ENCODE measurements at places on chromosomes 3 and 15.
A peak's percentile ranks its signal among the peaks of the same experiment; 100 is the strongest.

DNA sequence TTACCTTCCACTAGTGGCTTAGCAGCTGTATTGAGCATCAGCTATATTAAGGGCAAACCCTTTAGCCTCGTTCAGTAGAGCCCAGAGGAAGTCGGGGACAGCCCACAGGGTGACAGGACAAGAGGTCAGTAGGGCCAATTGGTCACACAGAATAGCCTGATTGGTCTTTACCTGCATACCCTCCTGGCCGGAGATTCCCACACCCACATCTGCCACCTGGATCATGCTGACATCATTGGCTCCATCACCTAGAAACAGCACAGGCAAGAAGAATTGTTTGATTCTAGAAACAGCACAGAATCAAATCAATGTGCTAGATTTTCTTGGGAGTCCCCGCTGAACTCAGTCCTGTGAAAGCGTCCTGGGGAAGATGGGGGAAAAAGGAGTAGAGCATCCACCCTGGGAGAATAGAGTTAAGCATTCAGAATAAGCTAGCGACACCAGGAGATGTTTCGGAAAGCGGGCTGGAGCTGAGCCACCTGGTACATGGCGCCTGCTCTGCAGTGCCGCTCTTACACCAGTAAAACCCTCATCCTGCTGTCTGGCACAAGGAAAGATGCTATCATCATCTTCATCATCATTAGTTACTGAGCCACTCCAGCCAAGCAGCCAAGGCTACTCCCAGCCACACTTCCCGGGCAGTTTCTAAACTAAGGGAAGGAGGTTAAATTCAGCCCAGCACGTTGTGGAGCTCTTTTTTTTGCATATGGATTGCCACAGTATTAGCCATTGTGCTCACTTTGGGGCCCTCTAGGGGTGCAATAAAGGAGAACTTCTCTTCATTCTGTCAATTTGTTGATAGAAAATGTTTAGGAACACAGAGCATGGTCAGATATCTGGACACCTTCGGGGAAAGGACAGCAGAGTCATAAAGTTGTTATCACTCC, 171.3 kb downstream of the ATP10A start:
- no peaks in the 10 kb centered on the region for H3K27me3 ChIP-seq
- no peaks in the 10 kb centered on the region for H3K4me1 ChIP-seq
- H3K36me3 ChIP-seq, result no peaks in the 10 kb centered on the region
- H3K4me3 ChIP-seq, result no peak overlapping the region
- no peak for DNase-seq

- H3K36me3 ChIP-seq, result no peaks in the 10 kb centered on the region
- DNase-seq, result no peak
- no peak overlapping the region for H3K27ac ChIP-seq
- H3K4me1 ChIP-seq, result no peaks in the 10 kb centered on the region
- H3K4me3 ChIP-seq, result no peak overlapping the region
- H3K27me3 ChIP-seq, result no peaks in the 10 kb centered on the region
Observed at GRCh38 chr3:17469520-17469919, 272.9 kb downstream of the TBC1D5 start.

DNA sequence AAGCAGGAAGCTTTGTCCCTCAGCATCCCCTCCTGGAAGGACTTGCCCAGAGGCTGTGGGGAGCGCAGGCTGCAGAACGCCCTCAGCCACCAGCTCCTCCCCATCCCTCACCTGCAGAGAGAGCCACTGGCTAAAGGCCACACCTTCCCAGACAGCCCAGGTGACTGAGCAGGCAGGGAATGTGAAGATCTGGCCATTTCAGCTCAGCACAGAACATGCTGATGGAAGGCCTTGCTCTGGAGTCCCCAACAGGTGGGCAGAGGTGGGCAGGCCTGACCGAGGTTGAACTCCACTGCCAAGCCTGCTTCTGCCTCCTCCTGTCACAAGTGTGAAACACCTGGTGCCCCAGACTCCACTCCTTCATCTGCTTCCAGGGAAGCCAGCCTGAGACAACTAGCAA, 50.7 kb upstream of the SEC61A1 start:
- no peaks in the 10 kb centered on the region for H3K27me3 ChIP-seq
- H3K4me1 ChIP-seq, result no peaks in the 10 kb centered on the region
- no peak for DNase-seq

DNA sequence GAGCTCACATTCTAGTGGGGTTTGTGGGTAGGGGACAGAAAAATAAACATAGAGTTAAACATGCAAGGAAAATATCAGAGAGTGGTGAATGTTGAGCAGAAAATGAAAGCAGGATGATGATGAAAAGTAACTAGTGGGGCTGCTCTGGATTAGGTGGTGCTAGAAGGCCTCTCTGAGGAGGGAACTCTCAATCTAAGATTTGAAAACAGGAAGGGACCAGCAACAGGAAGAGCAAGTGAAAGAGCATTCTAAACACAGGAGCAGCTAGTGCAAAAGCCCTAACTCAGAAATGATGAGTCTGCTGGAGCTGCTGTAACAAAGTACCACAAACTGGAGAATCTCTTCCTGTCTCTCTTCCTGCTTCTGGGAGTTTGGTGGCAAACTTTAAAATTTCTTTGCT, 468.6 kb upstream of the AGTR1 start:
- H3K36me3 ChIP-seq, result no peaks in the 10 kb centered on the region
- H3K4me3 ChIP-seq, result no peak overlapping the region
- no peak overlapping the region for H3K27ac ChIP-seq
- no peaks in the 10 kb centered on the region for H3K4me1 ChIP-seq
- H3K27me3 ChIP-seq, result no peaks in the 10 kb centered on the region

GRCh38 chr3:190968616-190969015, 106.1 kb upstream of the GMNC start:
- no peak overlapping the region for H3K27ac ChIP-seq
- no peaks in the 10 kb centered on the region for H3K27me3 ChIP-seq
- no peaks in the 10 kb centered on the region for H3K36me3 ChIP-seq
- no peak for DNase-seq

- no peaks in the 10 kb centered on the region for H3K27me3 ChIP-seq
- peaks cover 11% of the 10 kb centered on the region for H3K36me3 ChIP-seq
- peak; percentile 60 for DNase-seq
- no peaks in the 10 kb centered on the region for H3K4me1 ChIP-seq
Observed at GRCh38 chr3:38117748-38118420, 19.0 kb downstream of the ACAA1 start.

DNA sequence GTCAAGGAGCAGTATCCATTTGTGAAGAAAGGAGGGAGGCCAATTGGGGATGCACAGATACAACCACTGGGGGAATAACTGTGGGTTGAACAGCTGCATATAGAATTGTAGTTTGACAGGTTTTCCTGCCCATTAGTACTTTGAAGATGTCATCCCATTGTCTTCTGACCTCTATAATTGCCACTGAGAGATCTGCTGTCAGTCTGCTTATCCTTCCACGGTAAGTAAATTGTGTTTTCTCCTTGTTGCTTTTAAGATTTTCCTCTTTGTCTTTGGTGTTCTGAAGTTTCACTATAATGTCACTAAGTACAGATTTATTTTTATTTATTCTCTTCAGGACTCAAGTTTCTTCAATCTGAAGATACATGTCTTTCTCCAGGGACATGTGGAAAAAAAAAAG, 56.6 kb downstream of the MOBP start:
- H3K27me3 ChIP-seq, result no peaks in the 10 kb centered on the region
- no peaks in the 10 kb centered on the region for H3K36me3 ChIP-seq
- no peak overlapping the region for H3K4me3 ChIP-seq
- H3K27ac ChIP-seq, result no peak overlapping the region
- no peak for DNase-seq
- no peaks in the 10 kb centered on the region for H3K4me1 ChIP-seq

- H3K4me3 ChIP-seq, result no peak overlapping the region
- no peaks in the 10 kb centered on the region for H3K4me1 ChIP-seq
- DNase-seq, result peak; percentile 77
- no peaks in the 10 kb centered on the region for H3K36me3 ChIP-seq
- no peaks in the 10 kb centered on the region for H3K27me3 ChIP-seq
- no peak overlapping the region for H3K27ac ChIP-seq
Observed at GRCh38 chr3:32913790-32914446, 37.5 kb upstream of the CCR4 start.

GRCh38 chr15:70486012-70486411, 277.3 kb downstream of the UACA start:
- H3K4me3 ChIP-seq, result no peak overlapping the region
- no peak overlapping the region for H3K27ac ChIP-seq
- H3K36me3 ChIP-seq, result no peaks in the 10 kb centered on the region
- no peaks in the 10 kb centered on the region for H3K4me1 ChIP-seq
- no peak for DNase-seq

- H3K4me1 ChIP-seq, result no peaks in the 10 kb centered on the region
- H3K27me3 ChIP-seq, result no peaks in the 10 kb centered on the region
- H3K4me3 ChIP-seq, result no peak overlapping the region
- no peak for DNase-seq
Observed at GRCh38 chr3:146130881-146131371, 30.1 kb downstream of the PLOD2 start.

DNA sequence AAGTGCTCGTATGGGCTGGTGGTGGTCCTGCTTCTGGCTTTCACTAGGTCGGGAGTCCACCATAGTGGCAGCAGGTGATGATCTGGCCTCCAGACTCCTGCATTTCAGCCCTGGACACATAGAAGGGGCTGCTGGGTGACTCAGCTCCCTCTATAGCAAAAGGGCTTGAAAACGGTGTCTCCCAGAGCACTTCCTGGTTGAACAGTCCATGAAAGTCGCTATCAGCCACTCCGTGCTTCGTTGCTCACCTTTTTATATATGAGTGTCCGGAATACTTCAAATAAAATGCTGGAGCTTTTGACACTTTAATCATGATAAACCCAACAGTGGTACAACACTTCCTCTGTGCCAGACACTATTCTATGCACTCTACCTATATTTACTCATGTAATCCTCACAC, 213.2 kb downstream of the PDZRN3 start:
- DNase-seq, result no peak
- no peak overlapping the region for H3K27ac ChIP-seq
- H3K4me1 ChIP-seq, result no peaks in the 10 kb centered on the region
- H3K36me3 ChIP-seq, result no peaks in the 10 kb centered on the region
- H3K4me3 ChIP-seq, result no peak overlapping the region

DNA sequence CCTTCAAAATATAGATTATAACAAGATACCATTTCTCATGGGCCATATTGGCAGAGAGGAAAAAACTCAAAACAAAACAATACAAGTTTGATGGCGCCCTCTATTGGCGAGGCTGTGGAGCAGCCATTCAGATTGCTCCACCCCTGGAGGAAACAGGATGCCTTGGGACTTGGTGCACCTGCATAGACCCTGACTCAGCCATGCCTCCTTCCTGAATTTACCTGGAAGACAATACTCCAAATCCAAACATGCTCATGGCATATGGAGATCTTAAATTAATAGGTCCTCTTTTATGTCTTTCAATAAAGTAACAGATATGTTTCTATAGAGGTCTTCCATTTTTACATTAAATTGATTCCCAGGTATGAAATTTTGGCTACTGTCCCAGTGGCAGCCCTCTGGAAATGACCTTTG, 90.0 kb downstream of the APBA2 start:
- no peak overlapping the region for H3K4me3 ChIP-seq
- H3K27ac ChIP-seq, result no peak overlapping the region
- DNase-seq, result no peak
- H3K36me3 ChIP-seq, result no peaks in the 10 kb centered on the region

GRCh38 chr15:35206060-35206675, 121.1 kb upstream of the NANOGP8 start:
- H3K36me3 ChIP-seq, result no peaks in the 10 kb centered on the region
- DNase-seq, result no peak

- no peak within 1 kb of the TSS for H3K27ac ChIP-seq
- H3K4me1 ChIP-seq, result no peaks in the 10 kb centered on the region
- no peaks in the 10 kb centered on the region for H3K36me3 ChIP-seq
- H3K27me3 ChIP-seq, result no peaks in the 10 kb centered on the region
- no peak for DNase-seq
Observed at GRCh38 chr3:45943207-45943846, at the start of gene CXCR6. CXCR6 (plus strand) TSS chr3:45943464; CDS start chr3:45946482, 3,018 bp downstream.

- DNase-seq, result no peak
- H3K27me3 ChIP-seq, result no peaks in the 10 kb centered on the region
- no peak overlapping the region for H3K27ac ChIP-seq
- H3K4me1 ChIP-seq, result no peaks in the 10 kb centered on the region
- no peak overlapping the region for H3K4me3 ChIP-seq
- no peaks in the 10 kb centered on the region for H3K36me3 ChIP-seq
Observed at GRCh38 chr3:22349215-22349851, 598.3 kb upstream of the ZNF385D start.

DNA sequence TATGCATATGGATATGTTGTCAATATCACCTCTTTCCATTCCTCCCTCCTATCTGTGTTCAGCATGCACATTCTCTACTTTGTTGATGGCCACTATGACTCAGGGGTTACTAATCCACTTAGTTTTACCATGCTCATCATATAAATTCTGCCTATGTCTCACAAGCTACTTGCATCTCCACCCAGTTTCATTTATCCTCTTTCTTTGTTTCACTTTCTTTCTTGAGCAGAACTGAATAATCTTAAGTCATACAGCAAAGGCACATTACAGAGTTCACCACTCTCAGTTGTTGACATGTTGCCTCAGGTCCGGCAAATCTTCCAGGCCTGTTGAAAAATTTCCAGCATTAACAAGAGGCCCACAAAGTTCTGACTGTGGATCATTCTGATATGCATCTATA, 71.5 kb downstream of the SSR3 start:
- H3K36me3 ChIP-seq, result no peaks in the 10 kb centered on the region
- H3K4me1 ChIP-seq, result no peaks in the 10 kb centered on the region
- H3K27me3 ChIP-seq, result no peaks in the 10 kb centered on the region
- peak overlapping the region; percentile 45 for H3K27ac ChIP-seq
- no peak overlapping the region for H3K4me3 ChIP-seq

DNA sequence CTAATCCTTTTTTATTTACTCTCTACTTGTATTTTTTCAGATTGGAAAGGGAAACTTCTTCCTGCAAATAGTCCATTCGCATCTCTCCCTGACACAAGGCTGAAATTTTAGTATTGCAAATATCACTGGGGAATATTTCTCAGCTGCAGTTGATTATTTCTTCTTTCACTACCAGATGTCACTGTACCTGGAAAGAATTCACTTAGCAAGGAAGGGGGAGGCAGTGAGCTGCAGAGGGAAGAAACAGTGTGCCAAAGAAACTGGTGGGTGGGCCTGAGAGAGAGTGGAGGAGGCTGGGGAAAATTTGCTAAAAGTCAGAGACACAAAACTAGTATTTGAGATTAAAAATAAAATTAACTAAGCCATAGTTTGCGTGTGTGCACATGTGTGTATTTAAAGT, 142.3 kb upstream of the STT3B start:
- H3K27ac ChIP-seq, result no peak overlapping the region
- no peaks in the 10 kb centered on the region for H3K27me3 ChIP-seq
- H3K36me3 ChIP-seq, result no peaks in the 10 kb centered on the region
- no peak overlapping the region for H3K4me3 ChIP-seq

- no peak overlapping the region for H3K4me3 ChIP-seq
- H3K4me1 ChIP-seq, result no peaks in the 10 kb centered on the region
- no peaks in the 10 kb centered on the region for H3K27me3 ChIP-seq
- no peaks in the 10 kb centered on the region for H3K36me3 ChIP-seq
Observed at GRCh38 chr3:86723433-86723832, 267.5 kb downstream of the VGLL3 start.

Measured in prostate gland (tissue), 2 donors.